ENCODE measurements at places on chromosomes 2 and 18.

DNA sequence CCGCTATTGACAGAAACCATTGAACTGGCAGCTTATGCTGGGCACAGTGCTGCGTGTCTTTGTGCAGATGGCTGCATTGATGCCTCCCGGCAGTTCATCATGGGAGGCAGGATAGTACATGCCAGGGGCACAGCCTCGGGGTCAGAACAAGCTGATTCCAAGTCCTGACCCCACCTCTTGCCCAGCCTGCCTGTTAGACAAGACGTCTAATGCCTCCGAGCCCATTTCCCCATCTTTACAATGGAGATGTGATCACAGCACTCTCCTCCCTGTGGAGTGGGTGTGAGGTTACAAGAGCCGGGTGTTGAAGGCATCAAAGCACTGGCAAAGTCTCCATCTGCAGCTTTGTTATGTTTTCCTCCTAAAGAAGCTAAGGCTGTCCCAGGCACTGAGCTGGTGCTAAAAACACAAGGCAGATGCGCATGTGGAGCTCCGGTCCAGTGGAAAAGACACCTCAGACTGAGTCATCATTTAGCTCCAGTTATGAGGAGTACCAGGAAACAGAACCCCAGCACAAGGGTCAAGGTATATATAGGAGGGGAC is 125.7 kb upstream of the EPAS1 start:
- peak; percentile 3 for DNase-seq

- no peak for DNase-seq
Measured at GRCh38 chr2:210007895-210008294, 5.5 kb downstream of the RPE start.

DNA sequence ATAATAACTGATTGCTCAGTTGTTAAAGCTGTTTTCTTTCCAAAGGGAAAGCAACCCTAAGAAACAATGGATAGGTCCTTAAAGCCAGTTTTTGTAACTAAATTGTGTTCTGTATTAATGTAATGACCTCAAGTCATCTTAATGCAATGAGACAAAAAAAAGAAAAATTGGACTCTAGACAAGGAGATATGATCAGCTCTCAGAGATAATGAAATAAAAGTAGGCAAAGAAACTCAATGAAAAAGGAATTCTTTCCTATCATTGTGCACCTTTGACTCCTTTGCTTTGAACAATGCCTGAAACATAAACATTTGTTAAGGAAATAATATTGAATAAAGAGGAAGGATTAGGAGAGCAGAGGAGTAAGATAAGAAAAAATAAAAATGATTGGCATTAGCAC is 86.1 kb downstream of the RIT2 start:
- no peak for DNase-seq

DNA sequence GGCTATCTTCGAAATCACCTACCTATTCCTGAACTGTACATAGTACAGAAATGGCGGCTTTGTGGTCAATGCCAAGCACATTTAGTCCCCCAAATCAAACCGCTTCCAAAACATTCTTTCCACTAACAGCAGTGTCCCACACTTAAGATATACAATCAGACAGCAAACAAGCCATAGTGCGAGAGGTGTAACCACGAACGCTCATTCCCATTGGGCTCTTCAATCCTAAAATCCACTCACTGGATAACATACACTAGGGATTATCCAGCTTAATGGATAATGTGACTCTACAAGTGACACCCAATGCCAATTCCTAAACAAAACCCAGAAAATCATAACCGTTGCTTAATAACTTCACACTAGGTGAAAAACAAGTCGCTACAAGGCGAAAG is 2.0 kb downstream of the XPO1 start:
- no peak for DNase-seq

DNA sequence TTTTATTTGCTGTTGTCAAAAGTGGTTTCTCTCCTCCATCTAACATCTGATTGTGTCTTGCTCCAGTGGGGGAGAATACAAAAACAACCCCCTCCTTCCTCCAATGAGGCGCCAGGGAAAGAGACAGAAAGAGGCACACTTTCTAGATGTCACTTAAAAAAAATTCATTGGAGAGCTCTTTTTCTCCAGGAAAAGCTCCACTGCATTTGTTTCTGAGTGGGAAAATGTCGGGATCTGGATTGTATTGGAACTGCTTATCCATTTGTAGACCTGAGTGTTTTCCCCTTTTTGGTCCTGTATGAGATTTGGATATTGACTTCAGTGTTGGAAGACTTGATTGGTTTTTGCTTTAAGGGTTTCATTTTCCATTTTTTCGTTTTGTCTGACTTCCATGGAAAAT is 995 bp downstream of the MBD5 start:
- DNase-seq, result no peak

- DNase-seq, result no peak
Measured at GRCh38 chr2:108611021-108611420, 76.8 kb downstream of the LIMS1 start.

GRCh38 chr18:76544511-76545345 is 49.7 kb upstream of the ZNF516 start:
- no peak for DNase-seq

GRCh38 chr2:224433442-224433841 is 31.5 kb upstream of the FAM124B start:
- DNase-seq, result no peak

GRCh38 chr2:157789933-157790511 is 86.1 kb downstream of the ACVR1 start:
- no peak for DNase-seq

- DNase-seq, result no peak
Measured at GRCh38 chr2:23621616-23622015, 236.6 kb downstream of the KLHL29 start.

- peak; percentile 72 for DNase-seq
Measured at GRCh38 chr2:21643180-21643579, 519.4 kb downstream of the TDRD15 start.

Measured in kidney glomerular epithelial cell (primary cell).